ENCODE measurements at places on chromosomes 6 and 20. TPM values are rescaled to one million over a fixed set of nuclear protein-coding genes. Genes with fewer than 3 reads are reported as not detected.

Gene GTSF1L
- 0.80 TPM for total RNA-seq

DNA sequence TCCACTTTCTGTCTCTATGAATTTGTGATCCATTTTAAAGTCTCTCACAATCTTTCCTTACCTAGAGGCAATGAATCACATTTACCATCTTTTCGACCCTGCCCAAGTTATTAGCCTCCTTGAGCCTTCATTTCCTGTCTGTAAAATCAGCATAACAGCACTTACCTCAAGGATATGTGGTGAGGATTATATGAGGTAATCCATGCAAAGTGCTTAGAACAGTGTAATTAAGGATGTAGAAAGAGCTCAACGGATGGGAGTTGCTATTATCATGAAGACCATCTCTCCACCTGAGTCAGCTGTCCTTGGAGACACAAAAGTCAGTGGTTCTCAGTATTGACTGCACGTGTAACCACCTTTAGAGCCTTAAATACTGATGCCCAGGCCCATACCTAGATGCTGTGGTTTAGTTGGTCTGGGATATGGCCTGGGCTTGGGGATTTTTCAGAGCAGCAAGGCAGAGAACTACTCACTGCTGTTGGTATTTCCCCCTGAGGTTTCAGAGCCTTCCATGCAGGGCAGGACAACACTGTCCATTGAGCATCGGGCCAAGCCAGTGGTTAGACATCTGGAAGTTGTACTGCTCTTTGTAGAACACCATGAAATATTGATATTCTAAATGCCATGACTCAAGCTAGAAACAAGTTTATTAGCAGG, 55.8 kb downstream of the LYRM2 start:
- DNase-seq, result no peak
- H3K27ac ChIP-seq, result no peak overlapping the region
- no peaks in the 10 kb centered on the region for H3K4me1 ChIP-seq
- H3K27me3 ChIP-seq, result no peaks in the 10 kb centered on the region
- no peaks in the 10 kb centered on the region for H3K36me3 ChIP-seq

Gene GPR6
- not detected for total RNA-seq

GRCh38 chr6:106177786-106178185, 91.7 kb downstream of the PRDM1 start:
- H3K27ac ChIP-seq, result no peak overlapping the region
- H3K4me1 ChIP-seq, result peaks cover 12% of the 10 kb centered on the region
- H3K27me3 ChIP-seq, result no peaks in the 10 kb centered on the region

DNA sequence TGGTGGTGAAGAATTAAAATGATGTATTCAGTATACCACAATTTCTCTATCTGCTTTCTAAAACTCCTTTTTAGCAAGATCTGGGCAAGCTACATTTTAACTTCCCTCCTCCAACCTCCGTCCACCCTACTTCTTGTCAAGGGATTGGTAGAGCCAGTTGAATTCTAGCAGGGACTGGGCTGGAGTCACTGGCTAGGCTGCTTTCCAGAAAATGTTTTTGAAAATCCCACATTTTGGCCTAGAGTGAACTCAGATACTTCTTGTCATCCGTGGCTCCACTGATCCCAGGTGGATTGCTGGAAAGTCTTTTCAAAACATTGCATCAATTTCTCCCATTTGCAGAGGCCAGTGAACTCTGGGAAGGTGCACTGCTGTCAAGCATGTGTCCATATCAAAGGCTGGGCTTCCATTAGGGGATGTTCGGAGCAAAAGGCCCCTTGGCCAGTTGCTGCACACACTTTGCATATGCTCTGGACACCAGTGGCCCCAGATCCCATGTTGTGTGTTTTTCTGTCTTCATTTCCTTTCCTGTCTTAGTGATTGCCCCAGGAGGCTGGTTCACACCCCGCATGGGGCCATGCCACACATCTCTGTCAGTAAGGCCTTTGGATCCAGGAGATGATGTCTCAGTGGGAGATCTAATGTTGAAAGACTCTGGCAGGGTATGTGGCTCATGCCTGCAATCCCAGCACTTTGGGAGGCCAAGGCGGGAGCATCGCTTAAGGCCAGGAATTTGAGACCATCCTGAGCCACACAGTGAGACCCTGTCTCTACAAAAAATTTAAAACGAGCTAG, 11.3 kb upstream of the KCNK16 start:
- H3K27me3 ChIP-seq, result peaks cover 35% of the 10 kb centered on the region
- H3K27ac ChIP-seq, result no peak overlapping the region
- peaks cover 11% of the 10 kb centered on the region for H3K4me1 ChIP-seq
- H3K36me3 ChIP-seq, result no peaks in the 10 kb centered on the region

GRCh38 chr6:17091122-17091521, 10.7 kb upstream of the STMND1 start:
- no peaks in the 10 kb centered on the region for H3K36me3 ChIP-seq
- DNase-seq, result no peak
- peaks cover 7% of the 10 kb centered on the region for H3K27me3 ChIP-seq
- no peak overlapping the region for H3K27ac ChIP-seq
- no peaks in the 10 kb centered on the region for H3K4me1 ChIP-seq

All from naive thymus-derived CD8-positive, alpha-beta T cell (primary cell).